ENCODE measurements at places on chromosomes 6 and 20. TPM values are rescaled to one million over a fixed set of nuclear protein-coding genes. Genes with fewer than 3 reads are reported as not detected.
A peak's percentile ranks its signal among the peaks of the same experiment; 100 is the strongest.

GRCh38 chr20:46284040-46284427 is 24.3 kb downstream of the CDH22 start:
- DNase-seq, result no peak

- no peak for DNase-seq
Observed at GRCh38 chr6:90790058-90790457, 203.2 kb upstream of the MAP3K7 start.

DNA sequence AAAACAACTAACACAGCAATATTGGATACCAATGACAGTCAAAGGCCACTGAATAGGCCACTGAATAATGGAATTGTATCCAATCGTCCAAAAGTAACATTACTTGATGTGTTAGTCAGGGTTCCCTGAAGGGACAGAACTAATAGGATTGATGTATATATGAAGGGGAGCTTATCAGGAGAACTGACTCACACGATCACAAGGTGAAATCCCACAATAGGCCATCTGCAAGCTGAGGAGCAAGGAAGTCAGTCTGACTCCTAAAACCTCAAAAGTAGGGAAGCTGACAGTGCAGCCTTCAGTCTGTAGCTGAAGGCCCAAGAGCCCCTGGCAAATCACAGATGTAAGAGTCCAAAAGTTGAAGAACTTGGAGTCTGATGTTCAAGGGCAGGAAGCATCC is 571.4 kb downstream of the PRKN start:
- DNase-seq, result no peak

The FAM135A gene
- 3.9 TPM for total RNA-seq

GRCh38 chr6:27897580-27898206 is 14.5 kb downstream of the OR2B2 start:
- DNase-seq, result no peak

The MOG gene
- total RNA-seq, result not detected

The B3GAT2 gene
- 0.05 TPM for total RNA-seq

DNA sequence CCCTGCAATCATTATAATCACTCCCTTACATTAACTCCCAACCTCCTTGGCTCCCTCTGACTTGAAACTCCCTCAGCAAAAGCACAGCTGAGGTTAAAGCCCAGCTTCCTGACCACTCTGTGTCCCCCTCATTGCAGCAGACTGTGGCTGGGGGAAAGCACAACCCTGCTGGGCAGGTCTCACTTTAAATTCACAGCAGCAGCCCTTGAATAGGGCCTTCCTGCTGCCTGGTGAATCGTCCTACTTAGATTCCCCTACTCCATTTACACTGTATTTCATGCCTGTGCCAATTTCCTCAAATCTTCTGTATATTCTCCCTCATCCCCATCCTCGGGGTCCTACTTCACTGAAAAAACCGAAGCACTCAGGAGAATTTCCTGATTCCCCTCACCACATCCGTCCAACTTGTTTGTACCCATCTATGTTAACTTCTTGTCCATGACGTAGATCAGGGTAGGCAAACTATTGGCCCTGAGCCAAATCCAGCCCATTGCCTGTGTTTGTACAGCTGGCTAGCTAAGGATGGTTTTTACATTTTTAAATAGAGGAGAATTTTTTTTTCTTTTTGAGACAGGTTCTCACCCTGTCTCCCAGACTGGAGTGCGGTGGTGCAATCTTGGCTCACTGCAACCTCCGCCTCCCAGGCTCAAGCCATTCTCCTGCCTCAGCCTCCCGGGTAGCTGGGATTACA is 31.5 kb upstream of the GCM1 start:
- DNase-seq, result peak; percentile 55

DNA sequence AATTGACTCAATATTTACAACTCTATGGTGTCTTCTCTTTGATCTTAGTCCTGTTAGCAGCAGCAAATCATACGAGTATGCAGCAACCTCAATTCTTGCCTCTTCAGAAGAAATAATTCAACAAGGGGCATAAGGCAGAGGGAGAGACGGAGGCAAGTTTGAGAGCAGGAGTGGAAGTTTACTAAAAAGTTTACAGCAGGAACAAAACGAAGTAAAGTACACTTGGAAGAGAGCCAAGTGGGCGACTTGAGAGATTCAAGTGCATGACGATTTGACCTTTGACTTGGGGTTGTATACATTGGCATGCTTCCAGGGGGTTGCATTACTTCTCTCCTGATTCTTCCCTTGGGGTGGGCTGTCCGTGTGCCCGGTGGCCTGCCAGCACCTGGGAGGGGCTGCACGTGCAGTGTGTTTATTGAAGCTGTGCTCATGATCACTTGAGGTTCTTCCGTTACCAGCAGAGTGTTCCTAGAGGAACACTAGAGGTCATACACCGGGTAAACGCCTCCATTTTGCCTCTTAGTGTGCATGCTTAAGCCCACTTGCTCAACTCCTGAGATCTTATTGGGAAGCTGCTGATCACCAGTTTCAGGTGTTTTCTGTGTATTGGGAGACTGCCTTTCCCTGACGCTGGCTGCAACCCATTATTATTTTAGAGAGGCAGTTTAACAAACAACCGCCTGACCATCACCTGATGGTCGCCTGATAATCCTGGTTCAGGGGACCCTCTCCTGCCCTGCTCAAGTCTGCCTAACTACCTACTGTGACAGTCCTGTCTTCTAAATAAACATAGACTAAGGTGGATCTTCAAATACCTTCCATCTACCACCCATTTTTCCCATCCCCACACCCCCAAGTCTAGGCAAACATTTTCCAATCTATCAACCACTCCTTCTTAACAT is 172.4 kb upstream of the MYLIP start:
- no peak for DNase-seq

- DNase-seq, result no peak
Observed at GRCh38 chr6:139942331-139942730, 567.9 kb upstream of the CITED2 start.

The SNAI1 gene
- total RNA-seq, result 0.75 TPM

GRCh38 chr6:70797625-70798024 is 129.9 kb downstream of the SMAP1 start:
- DNase-seq, result no peak

DNA sequence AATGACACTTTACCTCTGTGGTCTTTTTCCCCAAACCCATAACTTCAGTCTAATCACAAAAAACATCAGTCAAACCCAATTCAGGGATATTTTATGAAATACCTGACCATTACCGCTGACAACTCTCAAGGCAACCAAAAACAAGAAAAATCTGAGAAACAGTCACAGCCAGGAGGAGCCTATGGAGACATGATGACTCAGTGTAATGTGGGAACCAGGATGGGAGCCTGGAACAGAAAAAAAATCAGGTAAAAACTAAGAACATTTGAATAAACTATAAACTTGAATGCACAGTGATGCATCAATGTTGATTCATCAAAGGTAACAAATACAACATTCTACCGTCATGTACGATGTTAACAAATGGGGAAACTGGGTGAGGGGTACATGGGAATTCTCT is 84.1 kb upstream of the TSHZ2 start:
- DNase-seq, result no peak

DNA sequence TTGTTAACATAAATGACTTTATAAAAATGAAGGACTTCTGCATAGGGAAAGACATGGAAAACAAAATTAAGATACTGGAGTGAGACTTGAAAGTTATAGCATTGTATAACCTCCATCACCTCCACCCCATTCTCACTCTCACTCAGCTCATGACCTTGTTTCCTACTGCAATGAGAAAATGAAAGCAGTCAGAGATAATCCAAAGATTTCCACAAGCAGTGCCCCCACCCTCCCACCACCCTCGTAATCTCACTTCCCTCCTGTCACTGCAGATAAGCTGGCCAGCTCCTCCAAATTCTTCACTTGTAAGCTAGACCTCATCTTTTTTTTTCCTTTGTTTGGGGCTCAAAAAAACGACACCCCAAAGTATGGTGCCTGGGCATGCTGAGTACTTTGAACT is 52.9 kb upstream of the PROKR2 start:
- no peak for DNase-seq

The TMC2 gene
- not detected for total RNA-seq

The SOBP gene
- total RNA-seq, result 1.7 TPM

DNA sequence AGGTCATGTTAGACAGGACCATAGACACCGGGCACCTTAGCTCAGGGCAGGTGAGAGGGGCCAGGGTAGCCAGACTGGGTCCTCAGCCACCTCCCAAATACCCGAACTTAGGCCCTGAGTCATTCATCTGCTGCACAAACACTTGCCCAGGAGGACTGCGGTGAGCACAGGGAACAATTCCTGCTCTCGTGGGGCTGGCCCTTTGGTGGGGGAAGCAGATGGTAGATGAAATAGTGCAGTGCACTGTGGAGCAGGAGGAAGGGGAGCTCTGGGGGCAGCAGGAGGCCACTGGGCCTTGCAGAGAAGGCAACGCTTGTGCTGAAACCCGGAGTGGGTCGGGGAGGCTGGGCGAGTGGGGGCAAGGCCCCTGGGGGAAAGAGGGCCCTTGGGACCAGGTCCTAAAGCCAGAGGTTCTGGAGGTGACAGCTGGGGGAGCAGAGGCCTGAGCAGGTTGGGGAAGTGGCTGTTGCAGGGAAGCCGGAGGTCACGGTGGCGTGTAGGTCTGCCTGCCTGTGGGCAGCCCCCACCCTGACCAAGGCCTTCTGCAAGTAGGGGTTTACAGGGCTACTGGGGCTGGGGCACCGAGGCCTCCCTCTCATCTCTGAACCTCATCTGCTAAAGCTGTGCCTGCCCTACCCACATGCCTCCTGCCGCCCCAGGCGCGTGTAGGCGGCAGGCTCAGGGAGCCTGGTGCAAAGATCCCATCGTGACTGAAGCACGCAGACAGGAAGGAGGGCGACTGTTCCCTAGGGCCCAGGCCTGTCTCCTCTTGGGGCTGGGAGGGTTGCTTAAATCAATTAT is 4.7 kb upstream of the NPBWR2 start:
- peak; percentile 41 for DNase-seq

The RAET1E gene
- total RNA-seq, result not detected

GRCh38 chr6:49220293-49220692 is 242.8 kb downstream of the MMUT start:
- no peak for DNase-seq

- no peak for DNase-seq
Observed at GRCh38 chr6:155949256-155949655, 493.6 kb upstream of the NOX3 start.

GRCh38 chr20:41028359-41029149 is at the start of gene TOP1:
Gene TOP1 (plus strand): TSS chr20:41028822. CDS start chr20:41029068, 246 bp downstream.
- DNase-seq, result peak; percentile 100

The SYNGAP1 gene
- total RNA-seq, result 2.5 TPM

GRCh38 chr6:36226438-36227047 is 30.0 kb downstream of the BRPF3 start:
- no peak for DNase-seq

DNA sequence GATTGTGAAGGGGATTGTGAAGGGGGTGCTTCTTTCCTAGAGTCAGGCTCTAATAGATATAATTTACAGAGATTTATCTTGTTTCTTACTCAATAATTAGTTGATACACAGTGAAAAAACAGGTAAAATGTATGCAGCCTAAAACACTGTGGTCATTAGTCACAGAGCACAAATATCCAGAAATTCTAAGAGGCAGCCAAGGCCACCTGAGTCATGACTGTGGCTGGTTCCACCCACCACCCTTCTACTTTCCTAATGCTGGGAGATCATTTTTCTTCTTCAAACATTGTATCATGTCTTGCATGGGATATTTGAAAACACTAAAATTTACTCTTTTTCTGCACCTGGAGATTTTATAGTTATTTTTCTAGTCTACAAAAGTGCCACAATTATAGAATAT is 181.6 kb downstream of the OTOR start:
- no peak for DNase-seq

DNA sequence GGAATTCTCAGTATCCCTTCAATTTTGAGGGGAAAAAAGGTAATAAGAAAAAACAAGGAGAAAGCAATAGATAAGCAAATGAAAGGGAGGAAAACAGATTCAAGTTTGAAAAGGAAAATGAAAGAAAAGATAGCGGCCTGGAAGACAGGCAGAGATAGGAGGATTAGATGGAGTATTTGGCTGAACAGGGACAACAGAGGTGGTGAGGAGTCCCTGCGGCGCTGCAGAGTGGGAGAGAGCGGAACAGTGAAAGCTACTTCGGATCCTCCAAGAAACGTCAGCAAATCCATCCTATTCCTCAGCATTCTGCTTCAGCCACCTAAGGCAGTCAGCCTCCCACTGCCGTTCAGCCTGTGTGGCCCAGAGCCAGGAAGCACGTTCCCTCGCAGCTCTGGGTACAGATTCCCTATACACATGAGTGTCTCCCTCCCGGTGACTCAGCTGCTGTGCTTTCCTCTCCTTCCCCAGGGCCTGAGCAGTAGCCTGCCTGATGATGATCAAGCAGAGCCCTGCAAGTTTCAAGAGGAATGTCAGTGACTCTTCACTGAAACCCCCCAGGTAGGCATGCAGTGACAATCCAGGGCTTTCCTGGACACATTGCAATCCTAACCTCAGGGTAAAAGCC is 43.4 kb upstream of the CDYL start:
- DNase-seq, result no peak

GRCh38 chr6:143536461-143536865 is 24.9 kb upstream of the FUCA2 start:
- DNase-seq, result peak; percentile 61

The CST11 gene
- total RNA-seq, result not detected

DNA sequence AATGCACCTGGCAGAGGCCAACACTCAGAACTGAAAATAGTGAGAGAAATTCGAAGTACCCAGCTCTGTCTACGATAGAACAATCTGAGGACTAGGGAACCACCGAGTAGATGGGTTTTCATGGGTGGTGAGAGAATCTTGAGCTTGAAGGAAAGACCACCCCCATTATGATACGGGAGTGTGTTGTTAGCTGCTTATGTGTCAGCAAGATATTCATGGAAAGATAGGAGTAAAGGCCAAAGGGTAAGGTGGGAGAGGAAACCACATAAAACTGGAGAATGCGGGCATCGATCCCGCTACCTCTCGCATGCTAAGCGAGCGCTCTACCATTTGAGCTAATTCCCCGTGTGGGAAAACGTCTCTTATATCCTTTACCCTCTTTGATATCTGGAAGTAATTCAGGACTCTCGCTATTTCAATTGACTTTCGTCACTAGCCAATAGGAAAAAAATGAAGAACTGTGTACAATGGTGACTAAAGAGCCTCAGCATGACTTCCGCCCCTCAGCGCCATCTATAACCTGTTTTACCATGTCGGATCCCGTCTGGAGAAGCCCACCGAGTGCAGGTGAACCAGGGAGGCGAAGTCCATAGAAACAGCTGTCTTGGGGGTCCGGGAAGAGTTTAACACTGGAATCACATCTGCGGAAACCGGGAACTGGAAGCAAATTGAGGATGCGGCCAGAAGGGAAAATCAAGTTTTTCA is 25.0 kb upstream of the ABT1 start:
- peak; percentile 74 for DNase-seq

- no peak for DNase-seq
Observed at GRCh38 chr6:155959898-155960495, 504.4 kb upstream of the NOX3 start.

DNA sequence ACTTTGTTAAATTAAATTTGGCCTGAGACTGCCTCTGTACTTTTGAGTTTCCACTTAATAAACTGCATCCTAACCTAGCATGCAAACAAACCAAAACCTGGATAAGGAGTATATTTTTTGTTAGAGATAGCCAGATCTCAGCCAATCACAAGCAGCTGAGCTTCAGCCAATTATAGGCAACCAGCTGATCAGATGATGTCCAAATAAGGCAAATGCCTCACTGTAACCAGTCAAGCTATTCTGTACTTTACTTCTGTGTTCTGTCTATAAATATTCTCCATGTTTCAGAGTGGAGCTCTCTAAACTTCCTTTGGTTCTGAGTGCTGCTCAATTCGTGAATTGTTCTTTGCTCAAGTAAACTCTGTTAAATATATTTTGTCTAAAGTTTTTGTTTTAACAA is 194.6 kb upstream of the RGS17 start:
- no peak for DNase-seq

The IFNGR1 gene
- 23.0 TPM for total RNA-seq

The PDE7B gene
- 3.4 TPM for total RNA-seq

Data from left lobe of liver (tissue), 2 donors.